ENCODE measurements at places on chromosomes 13 and 19.
A peak's percentile ranks its signal among the peaks of the same experiment; 100 is the strongest.

DNA sequence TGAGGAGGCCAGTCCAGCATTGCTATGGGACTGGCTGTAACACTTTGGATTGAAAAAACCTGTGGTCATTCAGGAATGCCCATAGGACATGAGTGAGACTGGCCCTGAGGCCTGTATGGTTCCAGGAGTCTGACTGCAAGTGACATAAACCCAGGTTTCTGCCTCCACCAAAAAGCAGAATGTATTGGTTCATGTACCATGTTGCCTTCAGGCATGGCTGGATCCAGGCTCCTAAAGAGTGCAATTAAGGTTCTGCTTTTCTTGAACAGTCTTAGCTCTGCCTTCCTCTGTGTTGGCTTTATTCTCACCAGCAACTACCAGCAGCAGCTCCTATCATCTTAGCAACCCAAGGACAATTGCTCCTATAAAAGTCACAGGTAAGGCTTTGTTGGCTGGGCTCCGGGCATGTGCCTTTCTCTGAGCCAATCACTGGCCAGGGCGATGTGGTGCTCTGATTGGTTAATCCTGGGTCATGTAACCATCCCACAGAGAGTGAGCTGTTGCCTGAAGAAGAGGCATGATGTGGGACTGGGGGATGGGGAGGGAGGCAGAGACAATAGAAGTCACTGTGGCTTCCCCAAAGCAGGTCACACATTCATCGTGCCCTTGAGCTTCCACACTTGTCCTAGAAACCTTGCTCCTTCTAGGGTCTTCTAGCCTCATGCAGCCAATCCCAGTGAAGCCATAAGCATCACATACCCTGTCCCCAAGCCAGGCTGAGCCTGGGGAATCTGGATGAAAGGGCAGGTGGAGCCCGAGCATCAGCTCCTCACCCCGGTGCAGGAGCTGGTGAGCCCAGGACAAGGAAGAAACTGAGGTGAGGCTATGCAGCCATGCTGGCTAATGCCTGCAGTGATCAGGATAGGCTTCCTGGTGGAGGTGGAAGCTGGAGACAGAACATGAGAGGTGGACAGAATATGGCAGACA, 123.9 kb downstream of the URI1 start:
- DNase-seq, result no peak

DNA sequence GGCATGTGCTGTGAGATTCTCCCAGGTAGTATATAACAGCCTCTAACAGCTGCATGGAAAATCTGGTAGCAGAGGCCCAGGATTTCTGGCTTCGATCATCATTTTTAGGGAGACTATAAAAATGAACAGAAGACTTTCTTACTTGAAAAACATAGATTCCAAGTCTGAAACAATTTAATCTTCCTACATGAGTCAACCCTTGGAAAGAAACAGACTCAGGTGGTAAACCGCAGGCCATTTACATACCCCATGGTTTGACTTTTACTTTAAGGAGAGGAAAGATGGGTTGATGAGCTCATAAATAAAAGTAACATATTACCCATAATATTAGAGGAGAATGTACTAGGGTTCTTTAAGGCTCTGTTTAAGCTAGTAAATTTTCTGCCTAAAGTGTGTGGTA, 121.6 kb downstream of the CYSLTR2 start:
- peak; percentile 49 for DNase-seq

GRCh38 chr19:55559684-55560083, 14.3 kb upstream of the SBK3 start:
- no peak for DNase-seq

- no peak for DNase-seq
Observed at GRCh38 chr19:51691584-51692428, 1.3 kb upstream of the SPACA6 start.

DNA sequence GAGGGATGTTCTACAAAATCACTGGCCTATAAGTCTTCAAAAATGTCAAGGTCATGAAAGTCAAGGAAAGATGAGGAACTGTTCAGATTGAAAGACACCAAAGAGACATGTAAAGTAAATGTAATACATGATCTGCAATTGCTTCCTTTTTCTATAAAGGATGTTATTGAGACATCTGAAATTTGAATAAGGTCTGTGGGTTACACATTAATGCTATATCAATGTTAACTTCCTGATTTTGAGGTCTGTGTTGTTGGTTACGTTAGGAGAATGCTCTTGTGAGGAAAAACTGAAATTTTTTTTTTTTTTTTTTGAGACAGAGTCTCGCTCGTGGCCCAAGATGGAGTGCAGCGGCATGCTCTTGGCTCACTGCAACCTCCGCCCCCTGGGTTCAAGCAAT, 197.4 kb downstream of the RGCC start:
- DNase-seq, result no peak

DNA sequence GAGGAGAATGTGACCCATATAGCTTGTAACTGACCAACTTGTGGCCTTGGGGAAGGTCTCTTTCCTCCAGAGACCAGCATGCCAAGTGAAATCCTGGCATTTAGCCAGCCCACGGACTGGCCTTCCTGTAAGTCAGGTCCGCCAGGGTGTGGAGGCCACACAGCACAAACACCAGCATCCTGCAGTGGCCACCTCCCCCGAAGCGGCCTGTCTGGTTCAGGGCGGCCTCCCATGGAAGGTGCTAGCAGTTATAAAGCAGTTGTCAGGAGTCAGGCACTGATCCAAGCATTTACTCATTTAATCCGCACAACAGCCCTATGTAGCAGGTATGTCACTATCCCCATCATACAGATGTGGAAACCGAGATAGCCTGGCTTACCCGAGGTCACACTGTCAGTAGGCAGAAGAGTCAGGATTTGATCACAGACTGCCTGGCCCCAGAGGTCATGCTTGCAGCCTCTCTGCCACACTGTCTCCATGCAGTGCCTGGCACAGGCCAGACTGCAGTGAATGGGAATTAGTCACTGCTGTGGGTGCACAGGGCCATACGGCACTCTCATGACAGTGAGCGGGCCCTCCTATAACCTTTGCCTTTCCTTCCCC, 36.7 kb downstream of the CAPN12 start:
- DNase-seq, result no peak

DNA sequence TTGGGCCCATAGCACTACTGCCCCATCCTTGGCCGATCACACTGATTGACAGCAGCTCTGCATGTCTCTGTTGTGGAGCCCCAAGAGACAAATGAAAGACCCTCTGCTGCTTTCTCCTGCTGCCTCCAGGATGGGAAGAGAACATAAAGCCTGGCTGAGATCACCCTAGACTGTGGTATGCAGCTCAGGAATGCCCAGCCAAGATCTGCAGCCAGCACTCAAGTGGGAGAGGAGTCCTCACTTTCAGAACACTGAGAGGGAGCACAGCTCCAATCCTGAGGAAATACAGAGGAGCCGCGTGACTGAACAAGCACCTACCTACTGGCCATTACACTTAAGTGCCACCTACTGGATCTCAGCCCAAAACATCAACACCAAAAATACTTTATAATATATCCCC, 203.0 kb downstream of the POSTN start:
- DNase-seq, result no peak

- no peak for DNase-seq
Observed at GRCh38 chr13:33145667-33146066, 129.4 kb downstream of the KL start.

DNA sequence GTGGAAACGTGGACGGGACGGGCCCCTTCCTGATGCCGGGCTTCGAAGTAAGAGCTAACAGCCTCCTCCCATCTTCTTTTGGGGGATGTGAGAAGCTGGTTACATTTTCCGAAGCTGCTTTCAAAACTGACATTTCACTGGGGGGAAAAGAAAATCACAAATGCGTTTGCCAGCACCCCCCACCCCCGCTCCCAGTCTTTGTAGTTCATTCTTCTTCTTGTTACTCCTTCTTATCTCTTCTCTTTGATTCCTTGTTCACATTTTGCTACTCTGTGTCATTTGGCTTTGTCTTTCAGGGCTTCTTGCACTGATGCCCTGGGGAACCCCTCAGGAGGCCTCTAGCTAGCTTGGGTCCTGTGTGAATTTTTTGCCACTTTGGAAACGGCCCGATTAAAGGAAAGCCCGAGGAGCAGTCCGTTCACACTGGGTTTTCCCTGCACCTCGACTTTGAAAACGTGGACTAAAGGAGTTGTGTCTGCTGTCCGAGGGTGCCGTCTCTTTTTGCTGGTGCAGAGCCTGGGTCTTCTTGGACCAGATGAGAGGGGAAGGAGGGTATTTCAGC, 1.3 kb downstream of the CARM1 start:
- no peak for DNase-seq

DNA sequence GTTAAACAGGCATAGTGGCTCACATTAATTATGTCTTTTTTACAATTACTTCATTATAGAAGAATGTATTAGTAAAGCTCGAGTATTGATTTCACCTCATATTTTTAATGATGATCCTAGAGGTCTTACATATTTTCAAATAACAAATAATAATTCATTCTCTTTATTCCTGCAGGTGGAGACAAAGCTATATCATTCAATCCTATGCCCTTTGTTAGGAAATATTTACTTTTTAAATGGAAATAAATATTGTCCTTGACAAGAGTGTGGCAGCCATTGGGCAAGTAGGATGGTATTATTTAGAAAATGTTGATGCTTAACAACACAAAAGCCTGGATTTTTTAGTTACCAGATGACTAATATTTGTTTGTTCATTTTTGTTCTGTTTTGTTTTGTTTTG, 127.6 kb downstream of the COG6 start:
- no peak for DNase-seq

- no peak for DNase-seq
Observed at GRCh38 chr13:99062593-99062992, 84.7 kb upstream of the DOCK9 start.

- no peak for DNase-seq
Observed at GRCh38 chr13:26604784-26605545, 47.5 kb downstream of the WASF3 start.

DNA sequence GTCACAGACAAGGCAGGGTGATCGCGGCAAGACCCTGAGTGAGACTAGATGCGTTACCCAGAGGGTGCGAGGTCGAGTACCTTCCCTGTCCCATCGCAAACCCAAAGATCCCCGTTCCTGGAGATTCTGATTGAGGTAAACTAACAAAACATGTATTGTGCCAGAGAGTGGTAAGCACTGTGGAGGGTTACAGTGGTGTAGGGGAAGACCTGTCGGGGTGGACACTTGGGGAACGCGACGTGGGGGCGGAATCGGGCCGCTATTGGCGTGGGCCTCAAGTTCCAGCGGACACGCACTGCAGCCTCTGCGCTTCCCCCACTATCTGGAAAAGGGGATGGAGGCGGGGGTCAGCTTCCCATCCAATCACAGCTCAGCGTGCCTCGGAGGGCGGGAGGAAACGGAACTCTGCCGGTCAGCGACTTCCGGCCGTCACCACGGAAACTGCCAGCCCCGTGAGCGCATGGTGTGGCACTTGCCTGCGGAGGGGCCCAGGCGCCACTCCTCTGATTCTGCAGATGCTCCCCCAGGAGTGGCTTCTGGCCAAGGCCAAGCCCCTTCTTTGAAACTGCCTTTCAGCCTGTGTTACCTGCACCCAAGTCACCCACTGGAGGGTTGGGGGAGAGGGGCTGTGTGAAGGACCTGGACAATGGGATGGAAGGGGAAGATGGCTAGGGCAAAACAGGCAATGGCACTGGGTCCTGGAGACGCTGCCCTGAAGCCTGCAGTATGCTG, 1.0 kb upstream of the UBE2M start:
- DNase-seq, result peak; percentile 97

DNA sequence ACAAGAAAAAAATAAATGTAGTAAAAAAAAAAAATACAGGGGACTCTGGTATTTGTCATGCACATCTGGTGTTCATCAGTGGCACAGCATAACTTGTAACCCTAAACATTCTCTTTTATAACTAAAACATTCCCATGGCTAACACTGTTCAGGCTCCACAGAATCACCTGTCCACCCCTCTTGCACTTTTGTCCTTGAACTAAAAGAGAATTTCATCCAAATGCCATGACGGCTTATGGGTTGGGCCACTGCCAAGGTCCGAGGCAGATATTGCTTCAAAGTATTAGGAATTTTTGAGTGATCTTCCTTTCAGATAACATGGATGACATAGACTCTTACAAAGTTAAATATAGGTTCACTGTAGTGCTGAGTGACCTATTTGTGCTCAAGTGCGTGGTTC, 25.7 kb upstream of the SERP2 start:
- no peak for DNase-seq

DNA sequence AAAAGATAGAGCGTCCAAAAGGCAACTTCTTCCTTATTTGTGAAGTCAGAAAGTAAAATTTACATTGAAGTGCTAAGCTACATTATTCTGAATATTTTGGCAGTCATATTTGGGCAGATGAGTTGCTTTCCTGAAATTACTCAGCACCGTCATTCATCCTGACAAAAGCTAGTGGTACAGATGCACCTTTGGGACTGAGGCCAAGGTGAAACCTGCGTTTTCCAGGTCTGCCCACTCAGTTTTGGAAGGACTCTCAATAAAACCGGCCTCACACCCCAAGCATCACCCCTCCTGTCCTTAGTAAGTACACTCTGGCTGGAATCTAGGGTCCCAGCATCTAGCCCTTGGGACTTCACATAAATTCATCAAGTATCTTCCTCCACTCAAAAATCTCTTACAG, 187.5 kb downstream of the TM9SF2 start:
- no peak for DNase-seq

GRCh38 chr13:24263632-24264031, 45.7 kb upstream of the C1QTNF9 start:
- no peak for DNase-seq

GRCh38 chr19:47111682-47112165, 1.9 kb downstream of the ZC3H4 start:
- no peak for DNase-seq

DNA sequence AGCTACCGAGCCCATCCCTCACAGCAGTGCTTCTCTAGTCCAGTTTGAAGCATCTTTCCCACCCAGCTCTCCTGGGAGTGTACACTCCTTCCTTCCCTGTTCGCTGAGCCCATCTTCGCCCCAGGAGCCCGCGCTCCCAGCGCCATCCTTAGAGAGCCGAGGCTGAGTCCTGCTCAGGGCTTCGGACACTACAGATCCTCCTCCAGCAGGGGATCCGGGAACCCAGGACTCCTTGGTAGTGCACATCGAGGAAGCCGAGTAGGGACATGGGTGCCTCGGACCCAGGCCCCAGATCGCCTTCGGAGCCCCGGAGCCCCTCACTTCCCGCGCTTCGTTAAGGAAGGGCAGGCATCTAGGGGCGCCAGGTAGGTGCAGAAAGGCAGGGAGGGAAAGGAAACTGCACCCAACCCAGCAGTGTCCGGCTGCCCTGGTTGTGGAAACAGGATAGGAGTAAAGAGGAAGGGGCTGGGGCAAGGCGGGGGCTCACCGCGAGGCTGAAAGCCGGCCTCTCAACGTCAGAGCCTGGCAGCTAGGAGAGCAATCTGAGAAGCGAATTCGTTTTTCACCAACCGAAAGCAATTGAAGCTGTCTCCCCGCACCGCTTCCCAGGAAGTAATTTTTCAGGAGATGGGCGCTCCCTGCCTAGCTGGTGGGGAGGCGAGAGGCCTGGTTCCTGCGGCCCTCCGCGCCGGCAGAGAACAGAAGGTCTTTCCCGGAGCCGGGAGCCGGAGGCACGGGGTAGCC, 1.0 kb downstream of the PDX1 start:
- DNase-seq, result no peak

GRCh38 chr19:36986601-36987000, 70.5 kb downstream of the ZNF568 start:
- no peak for DNase-seq

- no peak for DNase-seq
Observed at GRCh38 chr19:29309637-29310036, 96.7 kb upstream of the UQCRFS1 start.
